Adipocyte (in vitro differentiated cells): ENCODE measurements at places on chromosomes 13 and 19.

DNA sequence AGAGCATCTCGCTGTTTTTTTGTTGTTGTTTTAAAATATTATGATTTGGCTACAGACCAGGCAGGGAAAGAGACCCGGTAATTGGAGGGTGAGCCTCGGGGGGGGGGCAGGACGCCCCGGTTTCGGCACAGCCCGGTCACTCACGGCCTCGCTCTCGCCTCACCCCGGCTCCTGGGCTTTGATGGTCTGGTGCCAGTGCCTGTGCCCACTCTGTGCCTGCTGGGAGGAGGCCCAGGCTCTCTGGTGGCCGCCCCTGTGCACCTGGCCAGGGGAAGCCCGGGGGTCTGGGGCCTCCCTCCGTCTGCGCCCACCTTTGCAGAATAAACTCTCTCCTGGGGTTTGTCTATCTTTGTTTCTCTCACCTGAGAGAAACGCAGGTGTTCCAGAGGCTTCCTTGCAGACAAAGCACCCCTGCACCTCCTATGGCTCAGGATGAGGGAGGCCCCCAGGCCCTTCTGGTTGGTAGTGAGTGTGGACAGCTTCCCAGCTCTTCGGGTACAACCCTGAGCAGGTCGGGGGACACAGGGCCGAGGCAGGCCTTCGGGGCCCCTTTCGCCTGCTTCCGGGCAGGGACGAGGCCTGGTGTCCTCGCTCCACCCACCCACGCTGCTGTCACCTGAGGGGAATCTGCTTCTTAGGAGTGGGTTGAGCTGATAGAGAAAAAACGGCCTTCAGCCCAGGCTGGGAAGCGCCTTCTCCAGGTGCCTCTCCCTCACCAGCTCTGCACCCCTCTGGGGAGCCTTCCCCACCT lies 183.3 kb downstream of the KDM4B start:
- DNase-seq: no peak

DNA sequence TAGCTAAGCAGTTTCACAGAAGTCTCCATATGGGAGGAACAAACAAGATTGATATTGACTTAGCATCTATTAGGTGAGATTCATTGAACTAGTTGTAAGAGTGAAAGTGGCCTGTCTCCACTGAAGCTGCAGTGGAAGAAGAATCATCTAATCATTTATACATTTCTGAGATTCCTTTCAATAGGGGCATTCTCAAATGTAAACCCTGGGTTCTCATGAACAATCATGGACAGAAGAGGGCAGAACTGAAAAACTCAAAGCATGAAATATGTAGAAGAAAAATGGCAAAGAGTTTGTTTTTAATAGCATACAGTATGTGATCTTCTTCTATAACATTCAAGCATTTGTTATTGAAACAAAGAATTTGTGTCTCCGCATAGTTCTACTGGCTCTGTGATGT lies 17.6 kb upstream of the POSTN start:
- DNase-seq: peak; percentile 36

DNA sequence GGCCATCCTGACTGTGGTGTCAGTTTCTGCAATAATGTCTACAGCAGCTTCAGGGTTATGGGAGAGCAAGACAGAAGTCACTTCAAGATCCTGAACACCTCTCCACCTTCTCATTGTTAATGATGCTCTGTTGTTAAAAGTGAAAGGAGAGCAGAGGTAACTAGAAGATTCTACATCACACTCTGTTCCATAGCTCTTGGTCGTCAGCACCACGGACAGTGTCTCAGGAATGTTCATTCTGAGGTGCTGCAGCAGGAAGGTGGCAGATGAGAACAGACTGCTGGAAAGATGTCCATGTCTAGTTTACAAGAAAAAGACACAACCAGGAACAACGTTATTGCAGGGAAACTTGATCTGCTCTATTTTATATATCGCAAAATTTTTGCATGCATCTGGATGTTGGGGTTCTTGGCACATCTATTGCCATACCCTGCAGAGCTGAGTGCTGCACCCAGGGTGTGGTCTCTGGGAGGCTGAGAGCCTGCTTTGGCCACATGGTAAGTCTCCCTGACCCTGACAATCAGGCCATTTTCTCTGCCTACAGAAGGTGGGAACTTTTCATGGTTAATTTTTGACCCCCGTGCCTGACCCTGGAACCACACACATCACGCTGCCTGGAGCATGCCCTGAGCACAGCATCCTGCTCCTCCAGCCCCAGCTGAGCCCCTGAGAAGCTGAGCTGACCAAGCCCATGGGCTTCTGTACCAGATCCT lies 12.7 kb downstream of the CEACAM21 start:
- DNase-seq: peak; percentile 53

DNA sequence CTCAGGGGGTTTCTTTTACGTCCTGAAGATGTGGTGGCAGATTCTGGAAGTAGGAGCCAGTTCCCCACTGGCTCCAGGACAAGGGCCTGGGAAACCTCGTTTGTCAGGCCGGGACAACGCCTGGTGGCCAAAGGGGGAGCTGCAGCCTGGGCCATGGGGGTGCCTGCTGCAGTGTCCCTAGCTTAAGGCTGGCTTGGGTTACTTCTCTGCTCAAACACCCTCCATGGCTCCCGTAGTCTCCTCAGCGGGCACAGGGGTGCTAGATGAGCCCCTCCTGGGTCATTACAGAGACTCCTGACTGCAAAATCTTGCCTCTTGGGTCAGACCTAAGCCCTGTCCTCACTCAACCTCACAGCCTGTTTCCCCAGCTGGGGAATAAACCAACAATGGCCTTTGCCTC lies 14.7 kb downstream of the CILP2 start:
- peak; percentile 49 for DNase-seq

DNA sequence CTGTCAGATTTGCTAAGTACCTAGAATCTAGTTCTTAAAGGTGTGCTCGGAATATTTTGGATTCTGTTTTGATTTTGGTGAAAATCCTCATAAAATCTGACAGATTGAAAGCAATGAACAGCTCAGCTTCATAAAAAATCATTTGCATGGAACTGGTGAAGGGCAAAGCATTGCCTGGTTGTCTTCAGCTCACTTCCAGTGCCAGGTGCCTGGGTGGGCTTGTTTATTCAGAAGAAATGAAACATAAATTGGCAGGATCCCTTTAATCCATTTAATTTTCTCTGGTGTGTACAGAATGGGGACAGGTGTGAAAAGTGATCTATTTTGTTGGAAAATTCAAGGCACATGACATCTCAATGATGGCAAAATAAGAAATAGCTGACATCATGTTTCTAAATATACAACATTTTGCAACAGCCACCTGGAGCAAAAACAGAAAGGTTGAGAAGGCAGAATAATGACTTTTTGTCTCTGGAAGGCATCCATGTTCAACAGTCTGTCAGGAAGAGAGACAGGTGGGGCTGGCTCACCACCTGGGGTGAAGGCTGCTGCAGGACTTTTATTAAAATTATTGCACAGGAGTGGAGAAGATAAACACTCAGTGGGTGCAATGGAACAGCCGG lies 52.2 kb downstream of the RFC3 start:
- DNase-seq: no peak
